ENCODE measurements at places on chromosomes 12 and 14.

DNA sequence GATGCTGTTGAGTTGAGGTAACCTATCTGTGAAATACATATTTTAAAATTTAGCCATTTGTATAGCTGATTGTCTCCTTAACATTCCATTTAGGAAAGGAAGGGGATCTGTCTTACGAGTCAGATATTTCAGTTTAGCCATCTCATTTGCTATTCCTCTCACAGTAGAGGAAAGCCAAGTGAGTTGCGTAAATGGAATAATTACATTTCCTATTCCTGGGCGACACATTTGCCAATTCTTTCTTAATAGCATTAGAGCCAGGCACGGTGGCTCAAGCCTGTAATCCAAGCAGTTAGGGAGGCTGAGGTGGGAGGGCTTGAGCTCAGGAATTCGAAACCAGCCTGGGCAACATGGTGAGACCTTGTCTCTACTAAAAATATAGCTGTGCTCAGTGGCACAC lies 116.3 kb downstream of the TMX1 start:
- DNase-seq = no peak

DNA sequence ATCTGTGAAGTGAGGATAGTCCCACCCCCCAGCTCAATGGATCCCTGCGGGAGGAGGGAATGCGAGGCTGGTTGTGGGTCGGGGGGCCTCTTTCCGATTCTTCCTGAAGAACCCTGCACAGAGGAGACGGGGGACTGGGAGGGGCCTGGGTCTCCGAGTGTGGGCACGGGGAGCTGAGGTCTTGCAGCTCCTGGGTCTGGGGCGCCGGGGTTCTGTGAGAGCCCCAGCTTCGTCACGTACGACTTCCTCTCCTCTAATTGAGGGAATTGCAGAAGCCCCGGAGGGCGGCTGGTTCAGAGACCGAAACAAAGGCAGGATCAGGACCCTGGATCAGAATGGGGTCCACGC lies 66.6 kb downstream of the DIO3 start:
- DNase-seq = no peak

DNA sequence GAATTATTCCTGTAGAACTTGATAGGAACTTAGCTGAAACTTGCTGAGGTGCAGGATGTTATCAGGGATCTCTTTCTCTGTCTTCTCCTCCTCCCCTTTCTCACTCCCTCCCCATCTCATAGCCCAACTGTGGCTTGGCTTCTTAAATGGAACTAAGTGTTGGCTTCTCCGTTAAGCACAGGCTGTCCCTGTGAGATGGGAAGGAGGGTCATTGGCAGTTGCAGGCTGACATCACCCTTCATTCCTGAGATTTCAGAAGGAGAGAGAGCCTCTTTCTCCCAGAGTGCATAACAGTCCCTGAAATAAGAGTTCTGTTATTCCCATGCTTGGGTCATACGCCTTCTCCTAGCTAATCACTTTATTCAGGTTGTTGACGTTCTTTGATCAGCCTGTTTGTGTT lies 162.0 kb downstream of the UNC79 start:
- no peak for DNase-seq

GRCh38 chr14:43411841-43412240 lies 1095.2 kb downstream of the FSCB start:
- DNase-seq = no peak

GRCh38 chr14:68140076-68140741 lies 320.6 kb downstream of the RAD51B start:
- no peak for DNase-seq

DNA sequence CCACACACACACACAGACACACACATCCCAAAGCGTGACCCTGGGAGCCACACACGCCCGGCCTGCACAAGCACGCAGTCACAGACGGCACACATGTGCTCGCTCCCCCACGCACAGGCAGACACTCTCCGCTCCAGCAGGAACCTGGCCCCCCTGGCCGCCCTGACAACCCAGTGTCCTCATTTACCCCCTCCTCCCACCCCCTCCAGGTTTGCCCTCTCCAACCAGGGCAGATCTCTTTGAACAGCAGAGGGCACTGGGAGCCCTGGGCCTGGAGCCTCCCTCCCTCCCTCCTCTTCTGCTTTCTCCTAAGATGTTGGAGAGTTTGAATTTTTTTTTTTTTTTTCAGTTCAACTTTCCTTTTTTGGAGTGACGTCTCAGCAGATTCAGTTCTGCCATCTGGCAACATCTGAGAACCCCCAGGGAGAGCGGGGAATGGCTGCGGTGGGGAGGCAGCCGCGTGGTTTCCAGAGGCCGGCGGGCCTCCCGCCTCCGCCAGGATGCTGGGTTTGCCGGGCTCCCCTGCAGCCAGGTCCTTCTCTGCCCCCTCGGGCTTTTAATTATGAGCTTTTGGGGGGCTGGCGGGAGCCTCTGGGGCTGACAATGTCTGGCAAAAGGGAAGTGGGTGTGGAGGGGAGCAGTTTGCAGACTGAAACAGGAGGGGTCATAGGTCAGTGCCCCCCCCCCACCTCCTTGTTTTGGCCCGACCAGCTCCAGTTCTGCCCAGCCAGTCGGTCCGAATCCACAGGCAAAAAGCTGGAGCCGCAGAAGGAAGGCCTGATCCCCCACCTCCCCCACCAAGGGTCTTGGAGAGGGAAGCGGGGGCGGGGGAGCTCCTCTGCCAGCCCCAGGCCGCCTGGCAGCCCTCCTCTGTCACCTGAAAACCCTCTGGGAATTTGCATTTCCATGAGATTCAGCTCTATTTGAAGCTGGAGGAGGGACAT lies 1.3 kb upstream of the NCOR2 start:
- no peak for DNase-seq

DNA sequence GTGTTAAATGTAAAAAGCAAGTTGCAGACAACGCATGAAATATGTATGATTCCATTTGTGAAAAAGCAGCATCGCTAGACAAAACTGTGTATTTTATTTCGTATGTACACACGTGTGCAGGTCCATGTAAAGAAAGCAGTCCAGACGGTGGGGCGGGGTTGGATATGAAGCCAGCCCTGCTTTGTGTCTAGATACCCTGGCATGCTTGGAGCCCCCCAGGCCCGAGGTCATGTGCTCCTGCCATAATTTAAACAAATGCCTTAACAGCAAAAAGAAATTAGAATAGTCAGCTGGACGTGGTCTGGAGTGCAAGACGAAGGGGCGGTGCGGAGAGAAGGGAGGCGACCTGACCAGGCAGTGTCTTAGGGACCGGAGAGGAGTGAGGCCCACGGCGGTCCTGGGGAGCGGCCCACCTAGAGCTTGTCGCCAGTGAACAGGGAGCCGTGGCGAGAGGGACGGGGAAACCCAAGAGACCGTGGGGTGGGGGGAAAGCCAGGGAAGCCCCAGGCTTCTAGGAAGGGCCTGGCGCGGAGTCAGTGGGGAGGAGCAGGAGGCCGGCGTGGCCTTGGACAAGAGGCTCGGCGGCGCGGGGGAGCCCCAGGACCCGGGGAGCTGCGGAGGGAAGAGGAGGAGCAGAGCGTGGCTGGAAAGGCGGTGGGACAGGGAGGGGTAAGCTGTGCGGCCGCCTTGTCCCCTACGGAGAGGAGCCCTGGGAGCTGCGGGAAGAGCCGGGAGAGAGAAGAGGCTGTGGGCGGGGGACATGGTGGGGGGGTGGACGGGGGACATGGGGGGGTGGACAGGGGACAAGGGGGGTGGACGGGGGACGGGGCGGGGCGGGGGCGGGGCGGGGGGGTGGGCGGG lies 118.5 kb upstream of the C14orf180 start:
- DNase-seq = no peak

GRCh38 chr12:65822732-65823512 lies 1.4 kb upstream of the HMGA2 start:
- no peak for DNase-seq

Measured in stimulated activated CD4-positive, alpha-beta T cell treated with anti-CD3 and anti-CD28 coated beads, Interleukin-1b, Interleukin-23, amount 100 ng/mL, for 1 hour (primary cell).